NCI-H748 treated with DMSO at 0.1 percent for 48 hours (cell line): ENCODE measurements at places on chromosomes 11 and 22.

DNA sequence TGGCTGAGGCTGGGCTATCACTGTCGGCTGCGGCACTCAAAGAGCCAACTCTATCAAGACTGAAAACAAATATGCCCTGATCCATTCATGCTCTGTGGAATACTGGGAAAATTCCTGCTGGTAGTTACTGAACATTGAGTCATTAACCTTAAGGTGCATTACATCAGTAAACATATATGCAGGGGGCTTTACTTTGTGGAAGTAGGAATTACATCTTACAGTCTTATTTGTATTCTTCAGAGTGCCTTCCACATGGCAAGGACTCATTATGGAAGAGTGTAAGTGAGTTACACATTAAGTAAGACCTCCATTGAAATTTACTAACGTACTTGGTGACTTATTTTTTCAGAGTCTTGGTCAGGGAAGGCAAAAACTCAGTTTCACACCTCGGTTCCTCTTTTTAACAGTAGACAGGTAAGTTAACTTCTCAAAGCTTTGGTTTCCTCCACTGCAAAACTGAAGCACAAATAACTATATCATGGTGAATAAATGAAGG is 4.5 kb downstream of the OR5B21 start:
- no peak for DNase-seq

GRCh38 chr22:45263463-45264269 is 21.1 kb upstream of the UPK3A start:
- DNase-seq: no peak

GRCh38 chr11:35617687-35618496 is at the start of gene FJX1:
Gene FJX1 (plus strand): TSS chr11:35618460. CDS start chr11:35618637, 177 bp downstream.
- peak; percentile 80 for DNase-seq

GRCh38 chr11:27158456-27159334 is 118.1 kb downstream of the BBOX1 start:
- DNase-seq: peak; percentile 30

- DNase-seq: no peak
Measured at GRCh38 chr22:43343670-43344519, 723 bp upstream of the SCUBE1 start.
